COLO829 (cell line): ENCODE measurements at places on chromosomes 1 and 21.

DNA sequence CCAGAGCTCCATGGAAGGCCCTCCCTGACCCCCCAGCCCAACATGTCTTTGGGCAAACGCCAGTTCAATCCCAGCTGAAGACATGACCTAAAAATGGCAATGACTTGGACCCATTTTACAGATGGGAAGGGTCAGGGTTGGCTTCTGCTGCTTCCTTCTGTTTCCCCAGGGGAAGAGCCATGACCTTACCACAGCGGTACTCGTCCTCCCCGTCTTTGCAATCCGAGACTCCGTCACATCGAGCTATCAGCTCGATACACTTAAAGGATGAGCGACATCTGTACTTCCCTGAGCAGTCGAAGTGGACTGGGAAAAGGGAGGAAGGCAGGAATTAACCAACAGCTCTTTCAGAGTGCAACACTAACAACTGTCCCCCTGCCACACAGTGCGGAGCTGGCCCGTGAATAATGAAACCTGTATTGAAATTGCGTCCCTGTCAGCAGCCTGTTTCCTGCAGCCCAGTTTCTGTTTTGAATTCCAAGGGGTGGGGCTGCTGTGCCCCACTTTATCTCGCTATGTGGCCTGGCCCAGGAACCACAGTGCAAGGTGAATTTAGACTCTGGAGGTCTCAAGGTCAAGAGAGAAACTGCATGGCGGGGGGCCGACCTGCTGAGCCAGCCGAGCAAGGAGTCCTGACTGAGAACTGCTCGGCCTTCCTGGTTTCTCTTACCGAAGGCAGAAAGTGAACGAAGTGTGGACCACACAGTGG lies 7.0 kb downstream of the TMPRSS3 start:
- no peak for DNase-seq

DNA sequence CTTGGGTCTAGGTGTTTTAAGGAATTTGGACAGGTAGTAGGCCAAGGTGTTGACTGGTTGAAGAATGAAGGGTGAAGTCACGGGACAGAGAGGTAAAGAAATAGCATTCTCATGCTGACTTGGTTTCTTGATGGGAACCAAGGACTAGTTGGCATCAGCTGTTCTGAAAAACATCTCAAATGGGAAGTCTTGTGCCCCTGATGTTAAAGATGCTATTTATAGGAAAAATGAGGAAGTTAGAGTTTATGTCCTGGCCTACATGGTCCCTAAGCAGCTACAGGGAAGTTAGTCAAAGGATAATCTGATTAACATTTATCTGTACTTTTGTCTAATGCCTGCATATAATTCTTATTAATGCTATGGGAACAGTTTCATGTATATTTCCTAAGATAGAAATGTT lies 262.4 kb downstream of the HHIPL2 start:
- no peak for DNase-seq

GRCh38 chr1:182611787-182612186 lies 7.6 kb upstream of the RGS16 start:
- no peak for DNase-seq

- DNase-seq = no peak
Observed at GRCh38 chr1:85295006-85295431, 18.6 kb upstream of the BCL10 start.

- DNase-seq = no peak
Observed at GRCh38 chr1:109719337-109719837, 7.3 kb downstream of the GSTM5 start.

GRCh38 chr21:36749935-36750575 lies 51.1 kb downstream of the SIM2 start:
- no peak for DNase-seq

DNA sequence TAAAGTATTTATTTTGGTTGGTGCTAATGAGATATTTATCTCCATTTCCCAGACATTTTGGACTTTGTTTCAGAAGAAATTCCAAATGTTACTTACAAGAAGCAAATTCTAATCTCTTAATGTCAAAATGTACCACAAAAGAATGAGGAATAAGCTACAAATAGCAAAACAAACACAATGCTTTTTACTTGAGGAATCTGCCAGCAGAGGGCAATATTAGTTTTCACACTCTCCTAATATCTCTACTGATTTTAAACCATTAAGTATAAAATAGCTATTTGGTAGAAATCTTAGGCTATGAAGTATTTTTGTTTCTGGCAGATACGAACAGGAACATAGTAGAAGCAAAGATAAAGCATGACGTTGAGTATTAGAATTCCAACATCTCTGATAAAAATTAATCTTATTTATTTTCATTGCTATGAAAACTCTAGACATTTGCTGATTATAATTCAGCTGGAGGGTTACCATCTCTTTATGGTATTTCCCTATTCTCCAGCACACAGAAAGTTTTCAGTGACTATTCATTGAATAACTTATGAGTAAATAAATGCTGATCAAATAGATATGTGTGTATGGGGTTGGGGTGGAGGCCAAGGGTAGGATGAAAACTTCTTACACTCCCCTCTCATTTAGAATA lies 13.4 kb upstream of the HMCN1 start:
- DNase-seq = no peak

DNA sequence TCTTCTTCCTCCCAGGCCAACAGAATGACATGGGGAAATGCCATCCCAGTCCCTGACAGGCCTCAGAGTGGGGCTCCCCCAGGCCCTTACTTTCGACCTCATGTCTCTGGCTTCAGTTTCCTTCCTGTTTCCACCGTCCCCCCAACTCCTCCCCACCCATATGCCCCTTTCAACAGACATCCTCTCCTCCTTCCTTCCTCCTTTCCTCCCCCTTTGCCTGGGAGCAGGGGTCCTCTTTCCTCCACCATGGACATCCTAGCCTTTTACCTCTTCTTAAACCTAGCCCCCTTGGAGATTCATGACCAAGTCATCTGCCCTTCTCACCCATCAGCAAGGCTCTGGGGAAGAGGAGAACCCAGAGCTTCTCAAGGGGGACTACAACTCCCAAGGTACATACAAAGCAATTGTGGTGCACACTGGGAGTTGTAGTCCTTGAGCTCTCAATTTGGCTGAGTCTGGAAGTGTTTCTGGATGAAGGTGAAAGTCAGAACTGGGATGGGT lies 4.0 kb downstream of the ZBTB7B start:
- no peak for DNase-seq

- no peak for DNase-seq
Observed at GRCh38 chr1:29753771-29754572, 517.6 kb downstream of the PTPRU start.

- DNase-seq = no peak
Observed at GRCh38 chr1:35763201-35763600, 6.6 kb downstream of the CLSPN start.

DNA sequence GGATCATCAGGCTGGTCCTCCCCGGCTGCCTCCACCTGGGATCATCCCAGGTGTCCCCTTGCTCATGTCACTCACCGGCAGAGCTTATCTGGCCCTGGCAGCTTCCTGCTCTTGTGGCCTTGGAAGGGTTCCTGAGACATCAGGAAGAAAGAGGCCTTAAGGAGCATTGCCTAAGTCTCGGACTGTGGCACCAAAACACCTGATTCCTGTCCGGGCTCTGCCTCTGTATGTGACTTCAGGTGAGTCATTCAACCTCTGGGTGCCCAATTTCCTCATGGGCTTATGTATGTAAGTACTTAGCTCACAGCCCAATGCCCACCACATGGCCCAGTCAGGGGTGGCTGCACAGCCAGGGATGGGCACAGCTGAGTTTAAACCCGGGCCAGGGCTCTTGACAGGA lies 255.9 kb upstream of the VAMP3 start:
- no peak for DNase-seq

- no peak for DNase-seq
Observed at GRCh38 chr1:206904423-206905142, 7.3 kb downstream of the IL24 start.

DNA sequence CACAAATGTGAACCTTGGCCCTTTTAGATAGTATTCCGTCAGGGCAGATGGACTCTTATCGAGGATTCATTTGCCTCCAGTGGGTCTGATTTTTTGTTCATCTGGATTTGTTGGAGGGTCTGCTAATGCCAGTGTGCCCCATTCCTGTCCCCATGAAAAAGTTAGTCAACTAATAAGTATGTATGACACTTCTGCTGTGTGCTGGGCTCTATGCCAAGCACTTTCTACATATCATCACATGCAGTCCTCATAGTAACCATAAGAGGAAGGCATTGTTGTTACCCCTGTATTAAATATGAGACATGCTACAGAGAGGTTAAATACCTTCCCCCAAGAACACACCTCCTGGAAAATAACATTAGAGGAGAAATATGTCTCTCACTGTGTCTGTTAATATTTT lies 46.6 kb upstream of the MAB21L3 start:
- no peak for DNase-seq

DNA sequence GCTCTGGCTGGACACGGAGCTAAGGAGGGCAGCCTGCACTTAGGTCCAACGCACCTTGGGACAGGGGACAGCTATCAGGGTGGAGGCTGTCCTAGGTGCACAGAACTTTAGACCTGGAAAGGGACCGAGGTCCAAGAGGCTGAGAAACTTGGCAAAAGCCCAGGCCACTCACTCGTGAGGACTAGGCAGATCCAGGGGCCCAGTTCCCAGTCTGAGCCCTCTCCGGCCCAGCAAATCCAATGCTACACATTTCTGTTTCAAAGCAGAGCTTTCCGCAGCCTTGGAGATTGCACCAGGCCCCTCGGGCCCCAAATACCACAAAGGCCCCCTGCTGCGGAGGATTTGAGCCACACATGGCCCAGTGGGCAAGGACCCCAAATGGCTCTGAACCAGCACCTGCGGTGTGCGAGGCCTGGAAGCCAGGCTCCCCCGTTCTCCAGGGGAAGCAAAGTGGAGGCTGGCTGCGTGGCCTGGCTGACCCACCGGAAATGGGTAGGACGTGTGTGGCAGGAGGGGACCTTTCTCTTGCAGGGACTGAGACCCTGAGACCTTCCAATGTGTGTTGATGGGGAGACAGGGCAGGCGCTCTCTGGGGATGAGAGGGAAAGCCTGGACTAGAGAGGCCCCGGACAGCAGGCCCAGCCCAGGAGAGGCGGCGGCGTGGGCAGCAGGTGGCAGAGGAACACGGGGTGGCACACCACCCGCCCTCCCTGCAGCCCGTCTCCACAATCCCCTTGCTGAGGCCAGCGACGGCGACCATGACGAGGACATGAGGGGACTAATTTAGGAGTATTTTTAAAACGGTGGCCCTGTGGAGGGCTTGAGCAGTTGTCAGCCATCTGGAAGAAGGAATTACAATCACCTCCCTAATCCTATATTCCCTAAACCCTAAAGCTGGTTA lies 118.7 kb downstream of the CASZ1 start:
- no peak for DNase-seq

DNA sequence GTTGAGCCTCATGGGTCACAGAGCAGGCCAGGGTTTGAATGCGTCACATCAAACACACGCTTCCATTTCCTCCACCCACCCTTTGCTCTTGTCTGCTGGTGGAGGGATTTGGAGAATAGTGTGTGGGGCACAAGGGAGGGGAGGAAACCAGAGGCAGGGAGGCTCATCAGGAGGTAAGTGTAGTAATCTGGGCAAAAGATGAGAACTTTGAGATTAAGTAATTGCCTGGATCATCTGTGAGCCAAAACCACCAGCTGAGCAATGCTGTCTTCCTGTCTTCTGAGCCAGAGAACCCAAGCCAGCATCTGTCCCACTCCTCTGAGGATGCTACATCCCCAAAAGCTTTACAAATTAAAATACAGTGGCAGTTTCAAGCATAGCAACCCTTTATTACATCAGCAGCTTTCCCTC lies 45.2 kb downstream of the C8B start:
- DNase-seq = no peak
